ENCODE measurements at places on chromosomes 1 and 21. TPM values are rescaled to one million over a fixed set of nuclear protein-coding genes. Genes with fewer than 3 reads are reported as not detected.

DNA sequence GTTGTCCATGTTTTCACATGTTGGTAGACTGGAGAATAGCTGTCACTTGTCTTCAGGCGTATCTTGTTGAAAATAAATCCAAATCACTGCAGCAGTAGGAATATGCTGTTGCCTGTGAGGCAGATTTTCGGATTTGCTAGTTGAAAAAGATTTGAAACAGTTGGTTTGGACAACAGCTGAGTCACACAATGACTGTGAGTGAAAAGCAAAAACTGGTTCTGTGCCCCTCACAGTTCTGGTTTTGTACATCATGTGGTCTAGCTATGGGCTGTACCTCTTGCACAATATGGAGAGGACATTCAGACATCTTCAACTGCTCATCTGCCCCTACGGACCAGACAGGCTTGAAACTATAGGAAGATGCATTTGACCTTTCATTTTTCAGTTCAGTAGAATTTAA, 1.8 kb downstream of the ARF1 start:
- H3K36me3 ChIP-seq = peaks cover 25% of the 10 kb centered on the region
- no peak for DNase-seq
- peak overlapping the region; percentile 95 for H3K4me3 ChIP-seq

Gene CD101
- 0.08 TPM for total RNA-seq

- no peaks in the 10 kb centered on the region for H3K27me3 ChIP-seq
- no peaks in the 10 kb centered on the region for H3K36me3 ChIP-seq
These were observed 20.9 kb downstream of the S1PR1 start for GRCh38 chr1:101257500-101258325.

GRCh38 chr1:78223417-78224215, 177.8 kb downstream of the GIPC2 start:
- no peaks in the 10 kb centered on the region for H3K27me3 ChIP-seq
- no peak overlapping the region for H3K4me3 ChIP-seq
- no peaks in the 10 kb centered on the region for H3K4me1 ChIP-seq
- no peaks in the 10 kb centered on the region for H3K36me3 ChIP-seq
- no peak for DNase-seq

Gene KANK4
- not detected for total RNA-seq

- H3K36me3 ChIP-seq = peaks cover 3% of the 10 kb centered on the region
- H3K27me3 ChIP-seq = no peaks in the 10 kb centered on the region
- no peaks in the 10 kb centered on the region for H3K4me1 ChIP-seq
- no peak overlapping the region for H3K4me3 ChIP-seq
These were observed 42.4 kb downstream of the PDE9A start for GRCh38 chr21:42695697-42696380.

- H3K4me3 ChIP-seq = peak overlapping the region; percentile 42
- DNase-seq = peak; percentile 88
- peak overlapping the region; percentile 80 for H3K27ac ChIP-seq
- no peaks in the 10 kb centered on the region for H3K36me3 ChIP-seq
These were observed 3.0 kb downstream of the AURKAIP1 start for GRCh38 chr1:1371746-1372711.

DNA sequence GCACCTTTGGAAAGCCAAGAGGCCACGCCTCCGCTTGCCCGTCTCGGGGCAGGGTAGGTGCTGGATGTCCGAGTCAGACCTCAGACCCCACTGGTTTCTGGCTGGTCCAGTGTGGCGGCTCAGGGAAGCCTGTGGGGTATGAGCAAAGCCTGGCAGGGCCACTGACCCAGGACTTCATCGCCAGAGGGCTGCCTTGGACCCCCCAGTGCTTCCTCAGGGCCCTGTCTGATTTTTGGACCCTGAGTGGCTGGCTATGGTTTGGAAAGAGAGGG, 20.4 kb downstream of the LHX4 start:
- H3K4me3 ChIP-seq = no peak overlapping the region
- H3K27me3 ChIP-seq = peaks cover 5% of the 10 kb centered on the region
- peaks cover 10% of the 10 kb centered on the region for H3K4me1 ChIP-seq

Gene EDEM3
- 18.8 TPM for total RNA-seq

DNA sequence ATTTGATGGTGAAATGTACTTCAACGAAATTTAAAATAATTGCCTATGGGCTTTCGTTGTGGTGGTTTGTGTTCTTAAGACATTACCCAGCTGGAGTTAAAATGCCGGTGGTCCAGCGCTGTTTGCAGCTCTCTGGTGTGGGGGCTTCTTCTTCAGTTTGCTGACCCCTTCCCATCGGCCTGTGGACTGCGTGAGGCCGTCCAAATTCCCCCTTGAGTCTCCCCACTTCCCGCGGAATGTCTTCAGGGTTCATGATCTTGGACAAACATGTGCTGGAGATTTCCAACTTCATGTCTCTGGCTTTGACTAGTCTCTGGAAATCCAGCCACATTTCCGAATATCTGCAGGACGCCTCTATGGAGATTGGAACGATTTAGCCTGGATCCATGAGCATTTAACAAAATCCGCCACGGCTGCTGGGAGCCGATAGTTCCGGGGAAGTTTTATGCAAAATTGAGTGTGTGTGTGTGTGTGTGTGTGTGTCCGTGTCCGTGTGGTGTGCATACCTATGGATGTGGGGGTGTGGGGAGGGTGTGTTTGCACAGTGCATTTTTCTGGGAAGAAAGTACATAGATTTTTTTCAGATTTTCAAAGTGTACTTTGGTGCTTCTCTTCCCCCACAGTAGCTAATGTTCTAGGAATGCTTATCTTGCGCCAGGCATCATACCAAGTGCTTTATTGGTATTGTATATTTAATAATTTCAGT, 117.2 kb downstream of the PCP4 start:
- no peak for DNase-seq
- H3K4me3 ChIP-seq = no peak overlapping the region
- no peaks in the 10 kb centered on the region for H3K27me3 ChIP-seq
- H3K4me1 ChIP-seq = no peaks in the 10 kb centered on the region

DNA sequence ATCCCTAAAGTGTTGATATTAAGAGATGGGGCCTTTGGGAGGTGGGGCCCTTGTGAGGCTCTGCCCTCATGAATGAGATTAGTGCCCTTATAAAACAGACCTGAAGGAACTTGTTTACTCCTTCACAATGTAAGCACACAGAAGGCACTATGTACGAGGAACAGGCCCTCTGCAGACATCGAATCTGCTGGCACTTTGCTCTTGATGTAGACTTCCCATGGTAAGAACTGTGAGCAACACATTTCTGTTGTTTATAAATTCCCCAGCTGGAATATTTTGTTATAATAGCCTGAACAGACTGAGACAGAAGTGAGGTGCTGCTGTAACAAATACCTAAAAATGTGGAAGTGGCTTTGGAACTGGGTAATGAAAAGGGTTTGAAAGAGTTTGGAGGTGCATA, 193.2 kb downstream of the TGFB2 start:
- H3K27me3 ChIP-seq = peaks cover 3% of the 10 kb centered on the region
- H3K4me3 ChIP-seq = no peak overlapping the region
- no peaks in the 10 kb centered on the region for H3K4me1 ChIP-seq
- DNase-seq = no peak

DNA sequence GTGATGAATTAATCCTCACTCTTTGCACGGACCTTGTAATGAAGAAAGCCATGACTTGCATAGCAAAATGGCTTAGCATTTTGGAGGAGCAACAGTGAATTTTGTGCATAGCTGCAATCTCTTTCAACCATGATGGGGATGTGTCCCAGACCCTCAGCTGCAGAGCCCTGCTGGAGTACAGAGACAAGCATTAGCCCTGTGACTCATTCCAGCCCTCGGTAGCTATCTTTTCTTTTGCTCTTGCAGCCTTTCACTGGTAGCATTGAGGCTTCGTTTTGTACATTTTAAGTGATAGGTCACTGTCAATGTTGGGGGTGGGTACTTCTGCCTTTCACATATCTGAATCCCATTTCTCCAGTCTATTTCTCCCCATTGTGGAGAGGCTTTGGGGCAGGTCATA, 58.4 kb downstream of the SLC35F3 start:
- H3K36me3 ChIP-seq = no peaks in the 10 kb centered on the region
- peaks cover 3% of the 10 kb centered on the region for H3K27me3 ChIP-seq
- no peaks in the 10 kb centered on the region for H3K4me1 ChIP-seq
- DNase-seq = no peak
- H3K27ac ChIP-seq = no peak overlapping the region

Data from activated naive CD8-positive, alpha-beta T cell treated with anti-CD3 and anti-CD28 coated beads, Interleukin-2, amount 10 ng/mL, durations not matched to agents 7 days and 5 days (primary cell).